AG04449 (cell line): ENCODE measurements at places on chromosomes 3 and 15.
A peak's percentile ranks its signal among the peaks of the same experiment; 100 is the strongest.

DNA sequence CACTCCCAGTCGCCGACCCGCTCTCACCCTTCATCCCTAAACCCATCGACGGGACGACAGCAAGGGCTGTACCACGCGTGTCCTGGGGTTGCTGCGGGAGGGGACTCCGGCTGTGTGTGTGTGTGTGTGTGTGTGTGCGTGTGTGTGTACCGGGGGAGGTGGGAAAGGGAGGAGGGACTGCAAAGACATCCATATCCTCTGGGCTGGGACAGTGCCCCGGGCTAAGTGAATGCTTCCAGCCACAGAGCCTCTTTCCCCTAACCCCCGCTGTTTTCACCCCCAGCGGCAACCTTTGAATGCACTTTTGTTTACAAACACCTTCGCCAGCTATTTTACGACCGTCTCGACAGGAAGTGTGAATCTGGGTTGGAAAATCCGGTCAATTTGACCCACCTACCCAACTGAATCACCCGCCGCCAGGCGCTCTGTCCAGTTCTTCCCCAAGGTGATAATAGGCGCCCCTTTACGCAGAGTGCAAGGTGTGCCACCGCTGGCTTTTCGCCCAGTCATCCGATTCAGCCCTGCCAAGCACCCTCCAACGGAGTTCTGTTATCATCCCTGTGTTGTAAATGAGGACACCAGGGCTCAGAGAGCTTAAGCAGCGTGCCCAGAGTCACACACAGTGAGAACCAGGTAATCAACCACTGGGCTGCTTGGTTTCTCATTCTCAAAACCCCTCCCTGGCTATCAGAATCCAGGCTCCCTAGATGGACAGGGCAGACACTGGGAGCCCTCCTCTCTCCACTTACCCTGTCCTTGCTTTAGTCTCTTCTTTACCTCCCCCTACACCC lies 739 bp upstream of the AMOTL2 start:
- DNase-seq = no peak

DNA sequence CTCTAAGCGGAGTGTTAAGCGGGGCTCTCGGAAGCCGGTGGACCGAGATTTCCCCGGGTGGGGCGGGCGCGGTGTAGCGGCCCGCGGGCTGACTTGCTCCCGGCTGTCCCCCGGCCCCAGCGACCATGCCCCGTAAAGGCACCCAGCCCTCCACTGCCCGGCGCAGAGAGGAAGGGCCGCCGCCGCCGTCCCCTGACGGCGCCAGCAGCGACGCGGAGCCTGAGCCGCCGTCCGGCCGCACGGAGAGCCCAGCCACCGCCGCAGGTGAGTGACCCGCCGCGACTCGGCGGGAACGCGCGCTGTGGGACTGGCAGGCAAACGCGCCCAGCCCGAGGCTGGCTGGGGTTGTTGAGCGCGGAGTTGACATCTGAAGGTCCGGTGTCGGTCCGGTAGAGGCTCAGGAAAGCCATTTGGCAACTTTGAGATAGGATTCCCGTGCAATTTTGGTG lies 1.3 kb downstream of the SMC4 start:
- no peak for DNase-seq

DNA sequence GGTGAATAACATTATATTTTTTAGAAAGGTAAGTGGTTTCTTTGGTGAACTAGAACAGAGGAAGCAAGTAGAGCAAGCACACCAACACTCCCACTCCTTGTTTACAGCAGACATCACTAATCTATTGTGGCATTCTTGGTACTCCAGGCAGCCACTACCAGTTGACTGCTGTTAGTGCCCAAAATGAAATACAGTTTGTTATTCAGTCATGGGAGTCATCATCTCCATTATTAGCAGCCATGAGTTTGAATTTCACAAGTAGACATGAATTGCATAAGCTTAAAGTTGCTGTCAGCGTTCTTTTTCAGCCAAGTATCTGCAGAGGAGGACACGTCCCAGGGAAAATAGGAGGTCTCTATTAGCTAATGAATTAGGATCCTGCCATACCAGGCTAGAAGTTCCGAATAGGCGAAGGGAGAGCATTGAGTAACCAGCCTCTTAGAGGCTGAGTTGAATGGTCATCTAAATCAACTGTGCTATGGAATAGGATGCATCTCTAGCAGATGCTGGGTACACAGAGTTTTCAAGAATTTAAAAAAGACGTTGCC lies 252.7 kb upstream of the ICE2 start:
- DNase-seq = no peak

GRCh38 chr15:85934691-85935090 lies 140.0 kb upstream of the KLHL25 start:
- DNase-seq = no peak

DNA sequence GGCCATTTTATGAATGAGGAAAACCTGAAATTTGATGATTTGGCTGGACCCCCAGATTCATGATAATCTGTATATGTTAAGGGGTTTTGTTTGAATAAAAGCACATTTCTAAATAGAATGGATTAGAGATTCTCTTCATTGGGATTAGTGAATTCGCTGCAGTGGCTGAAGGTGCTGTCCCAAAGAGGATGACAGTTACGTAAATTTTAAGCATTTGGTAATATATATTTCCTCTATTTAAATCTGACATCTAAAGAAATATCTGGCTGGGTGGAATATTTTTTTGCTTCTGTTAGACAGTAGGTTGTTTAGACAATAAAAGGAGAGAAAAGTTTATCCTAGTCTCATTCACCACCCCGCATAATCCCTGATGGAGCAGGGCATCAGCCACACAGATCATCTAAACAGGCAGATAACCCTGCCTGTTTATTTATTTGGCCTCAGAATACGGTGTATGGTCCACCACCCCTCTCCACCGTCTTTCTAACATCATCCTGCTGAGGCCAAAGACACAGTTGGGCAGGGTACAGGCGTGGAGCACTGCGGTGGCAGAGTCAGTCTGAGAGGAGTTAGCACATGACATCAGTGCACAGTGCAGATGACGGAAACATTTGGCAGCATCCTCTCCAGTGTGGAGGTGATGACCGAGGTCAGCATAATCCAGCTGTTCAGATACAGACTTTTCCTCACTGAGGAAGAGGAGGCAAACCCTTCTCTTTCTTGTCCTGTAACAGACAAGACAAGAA lies 20.4 kb upstream of the NFKBIZ start:
- no peak for DNase-seq

DNA sequence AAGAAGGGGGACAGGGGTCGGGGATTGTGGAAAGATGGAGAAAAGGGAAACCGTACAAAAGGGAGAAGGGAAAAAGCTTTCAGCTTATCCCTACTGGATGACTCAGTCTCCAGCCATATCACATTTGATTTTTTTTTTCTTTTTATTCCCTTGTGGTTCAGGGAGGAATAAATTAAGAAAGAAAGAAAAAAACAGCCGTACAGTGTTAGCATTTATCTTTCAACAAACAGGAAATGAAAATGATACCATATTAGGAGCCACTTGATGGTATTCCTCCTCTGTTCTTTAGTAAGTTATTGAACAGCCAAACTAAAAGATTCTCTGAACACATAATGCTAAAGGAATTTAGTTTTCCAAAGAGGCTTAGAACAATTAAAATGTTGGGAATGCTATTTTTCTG lies 594.4 kb downstream of the FOXP1 start:
- peak; percentile 17 for DNase-seq

DNA sequence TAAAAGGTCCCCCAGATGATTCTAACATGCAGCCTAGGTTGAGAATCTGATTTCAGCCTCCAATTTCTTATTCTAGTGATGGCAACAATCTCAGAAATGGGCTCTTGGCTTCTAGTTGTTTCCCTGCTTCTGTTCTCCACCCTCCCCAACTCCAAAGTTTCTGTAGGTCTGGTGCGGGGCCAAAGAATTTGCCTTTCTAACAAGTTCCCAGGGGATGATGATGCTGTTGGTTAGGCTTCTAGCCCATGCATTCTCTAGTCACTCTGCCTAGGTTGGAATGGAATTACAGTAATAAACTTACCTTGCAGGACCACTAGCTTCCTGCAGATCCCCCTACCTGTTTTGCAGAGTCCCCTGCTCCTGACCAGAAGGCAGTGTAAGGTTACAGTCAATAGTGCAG lies 103.2 kb upstream of the PPP2R3A start:
- DNase-seq = no peak
